Suprapubic skin (tissue), 4 donors: ENCODE measurements at places on chromosomes 11 and 22.

GRCh38 chr11:72618803-72619202 lies 55.4 kb downstream of the PDE2A start:
- H3K27me3 ChIP-seq: peaks cover 25% of the 10 kb centered on the region
- H3K4me1 ChIP-seq: peaks cover 25% of the 10 kb centered on the region
- no peak overlapping the region for H3K4me3 ChIP-seq
- no peak for DNase-seq
- H3K36me3 ChIP-seq: no peaks in the 10 kb centered on the region

DNA sequence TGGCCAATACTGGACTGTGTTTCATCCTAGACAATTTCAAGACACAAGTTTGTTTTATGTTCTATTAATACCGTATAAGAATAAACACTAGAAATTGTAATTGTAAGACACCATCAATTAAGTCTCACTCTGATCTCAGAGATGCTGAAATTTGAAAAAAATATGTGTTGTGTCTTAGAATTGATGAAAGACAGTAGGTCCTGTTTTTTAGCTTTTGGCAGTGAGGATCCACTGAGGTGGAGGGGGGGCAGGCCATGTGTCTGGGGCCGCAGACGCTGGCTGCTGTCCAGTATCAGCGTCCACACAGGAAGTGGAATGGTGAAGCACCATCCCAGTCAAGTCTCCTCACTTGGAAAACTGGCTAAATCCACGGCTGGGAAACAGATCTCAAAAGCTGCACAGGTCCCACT lies 22.5 kb upstream of the ALG8 start:
- DNase-seq: no peak
- no peaks in the 10 kb centered on the region for H3K36me3 ChIP-seq
- no peak overlapping the region for H3K4me3 ChIP-seq
- no peaks in the 10 kb centered on the region for H3K27me3 ChIP-seq
- H3K27ac ChIP-seq: no peak overlapping the region

GRCh38 chr11:123325533-123325932 lies 104.5 kb upstream of the GRAMD1B start:
- H3K36me3 ChIP-seq: no peaks in the 10 kb centered on the region
- no peak overlapping the region for H3K27ac ChIP-seq
- no peak overlapping the region for H3K4me3 ChIP-seq
- H3K4me1 ChIP-seq: no peaks in the 10 kb centered on the region

DNA sequence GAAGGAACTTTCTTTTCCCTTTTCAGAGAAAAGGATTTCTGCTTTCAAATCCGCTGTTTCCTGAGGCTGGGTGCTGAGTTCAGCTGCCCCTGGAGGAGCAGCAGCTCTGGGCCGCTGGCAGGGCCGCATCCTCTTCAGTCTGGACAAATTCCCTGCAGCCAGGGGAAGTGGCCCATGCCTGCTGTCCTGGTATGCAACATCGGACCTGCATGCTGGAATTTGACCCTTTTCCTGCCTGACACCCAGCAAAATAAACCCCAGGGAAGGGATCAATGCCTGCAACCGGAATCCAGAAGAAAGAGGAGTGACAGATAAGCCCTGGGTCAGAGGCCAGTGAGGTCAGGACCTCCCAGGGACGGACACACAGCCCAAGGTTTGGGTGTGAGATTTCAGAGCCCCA lies 54.1 kb upstream of the LINC01488 start:
- peaks cover 4% of the 10 kb centered on the region for H3K4me1 ChIP-seq
- H3K4me3 ChIP-seq: no peak overlapping the region
- no peaks in the 10 kb centered on the region for H3K36me3 ChIP-seq
- H3K27me3 ChIP-seq: no peaks in the 10 kb centered on the region
- no peak overlapping the region for H3K27ac ChIP-seq
- no peak for DNase-seq

- no peak overlapping the region for H3K27ac ChIP-seq
- no peak overlapping the region for H3K4me3 ChIP-seq
- H3K4me1 ChIP-seq: peaks cover 5% of the 10 kb centered on the region
- peaks cover 96% of the 10 kb centered on the region for H3K36me3 ChIP-seq
- no peak for DNase-seq
Observed at GRCh38 chr11:118648291-118648690, 31.2 kb downstream of the TREH start.

- no peak overlapping the region for H3K27ac ChIP-seq
- peaks cover 27% of the 10 kb centered on the region for H3K4me1 ChIP-seq
- no peak overlapping the region for H3K4me3 ChIP-seq
- no peaks in the 10 kb centered on the region for H3K36me3 ChIP-seq
Observed at GRCh38 chr22:24200619-24201212, 19.4 kb downstream of the SUSD2 start.

DNA sequence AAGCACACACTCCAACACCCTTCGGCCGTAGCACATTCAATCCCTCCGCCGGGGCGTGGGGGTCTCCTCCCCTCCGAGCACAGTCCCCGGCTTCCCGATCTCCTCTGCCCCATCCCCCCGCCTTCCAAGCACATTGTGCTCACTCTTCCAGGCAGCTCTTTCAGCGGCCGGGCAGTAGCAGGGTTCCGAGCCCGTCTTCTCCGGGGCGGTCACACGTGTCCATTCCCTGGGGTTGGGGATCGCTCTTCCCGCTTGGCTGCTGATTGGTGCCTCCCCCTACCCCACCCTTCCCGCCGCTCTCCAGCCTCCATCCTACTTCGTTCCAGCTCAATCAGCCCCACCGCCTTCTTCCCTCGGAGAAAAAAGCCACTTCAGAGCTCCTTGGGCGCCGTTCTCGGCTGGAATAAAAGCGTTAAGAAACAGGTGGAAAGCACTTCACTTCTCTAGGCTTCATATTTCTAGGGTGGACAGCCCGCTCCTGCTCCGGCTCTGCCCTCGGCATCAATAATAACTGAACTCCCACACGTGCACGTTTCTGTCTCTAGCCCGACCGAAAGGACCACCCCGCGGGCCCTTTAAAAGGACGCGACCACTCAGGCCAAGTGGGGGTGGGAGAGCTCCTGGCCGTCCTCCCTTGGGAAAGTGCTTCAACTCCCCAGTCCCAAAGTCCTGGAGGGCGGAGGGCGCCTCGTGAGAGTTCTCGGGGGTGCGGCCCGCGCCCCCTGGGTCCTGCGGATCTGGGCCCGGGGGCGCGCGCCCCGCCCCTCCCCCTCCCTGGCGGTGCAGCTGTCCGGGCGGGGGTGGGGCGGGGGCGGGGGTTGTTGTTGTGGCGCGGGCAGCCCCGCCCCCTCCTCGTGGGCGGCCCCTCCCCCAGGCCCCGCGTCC lies 464 bp upstream of the CECR2 start:
- peaks cover 88% of the 10 kb centered on the region for H3K27me3 ChIP-seq
- H3K36me3 ChIP-seq: no peaks in the 10 kb centered on the region
- peaks cover 28% of the 10 kb centered on the region for H3K4me1 ChIP-seq
- DNase-seq: peak; percentile 74
- H3K27ac ChIP-seq: no peak overlapping the region
- H3K4me3 ChIP-seq: peak overlapping the region; percentile 64

GRCh38 chr11:62897311-62897710 lies 16.6 kb downstream of the SLC3A2 start:
- no peaks in the 10 kb centered on the region for H3K36me3 ChIP-seq
- no peak overlapping the region for H3K27ac ChIP-seq

GRCh38 chr11:44008088-44008501 lies 39.7 kb upstream of the ACCSL start:
- H3K36me3 ChIP-seq: no peaks in the 10 kb centered on the region
- H3K27me3 ChIP-seq: peaks cover 2% of the 10 kb centered on the region
- H3K27ac ChIP-seq: no peak overlapping the region
- peaks cover 5% of the 10 kb centered on the region for H3K4me1 ChIP-seq

DNA sequence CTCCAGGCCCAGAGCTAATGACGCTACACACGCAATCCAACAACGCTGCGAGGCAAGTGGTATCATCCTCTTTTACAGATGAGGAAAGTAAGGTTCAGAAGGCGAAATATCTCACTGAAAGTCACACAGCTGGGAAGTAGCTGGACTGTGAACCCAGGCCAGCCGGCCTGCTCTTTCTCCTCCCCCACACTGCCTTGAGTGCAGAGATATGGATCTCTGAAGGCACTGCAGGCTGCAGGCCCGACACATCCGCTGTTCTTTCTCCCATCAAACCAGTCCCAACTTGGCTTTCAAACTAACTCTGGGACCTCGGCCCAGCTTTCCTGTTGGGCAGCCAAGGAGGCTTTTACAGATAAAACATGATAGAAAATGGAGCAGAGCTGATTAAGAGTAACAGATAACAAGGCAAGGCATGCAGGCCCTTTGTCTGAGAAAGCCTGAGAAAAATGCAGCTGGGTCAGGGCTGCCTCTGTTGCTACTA lies 64.0 kb upstream of the PTPRJ start:
- H3K36me3 ChIP-seq: no peaks in the 10 kb centered on the region
- peak overlapping the region; percentile 45 for H3K27ac ChIP-seq
- H3K27me3 ChIP-seq: no peaks in the 10 kb centered on the region

GRCh38 chr11:33384220-33384619 lies 127.0 kb downstream of the HIPK3 start:
- no peak for DNase-seq
- no peak overlapping the region for H3K4me3 ChIP-seq
- H3K27ac ChIP-seq: no peak overlapping the region
- no peaks in the 10 kb centered on the region for H3K36me3 ChIP-seq
- H3K27me3 ChIP-seq: peaks cover 3% of the 10 kb centered on the region

DNA sequence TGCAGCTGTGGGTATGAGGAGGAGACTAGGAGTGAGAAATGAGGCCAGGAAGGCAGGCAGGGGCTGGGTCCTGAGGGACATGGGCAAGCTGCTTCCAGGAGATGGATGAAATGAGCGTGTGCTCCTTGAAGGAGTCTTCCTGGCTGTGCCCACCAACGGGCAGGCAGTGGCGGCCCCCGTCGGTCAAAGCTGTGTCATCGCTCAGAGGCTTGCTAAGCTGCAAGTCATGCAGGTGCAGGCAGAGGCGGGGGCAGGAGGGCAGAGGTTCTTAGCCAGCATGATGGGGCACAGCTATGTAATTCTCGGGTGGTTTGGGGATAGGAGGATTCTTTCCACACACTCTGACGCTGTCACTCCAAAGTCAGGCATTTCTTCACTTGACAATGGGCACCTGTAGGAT lies 12.5 kb upstream of the PEX26 start:
- H3K27me3 ChIP-seq: no peaks in the 10 kb centered on the region
- H3K27ac ChIP-seq: no peak overlapping the region
- H3K4me1 ChIP-seq: peaks cover 12% of the 10 kb centered on the region
- no peak for DNase-seq
- H3K4me3 ChIP-seq: no peak overlapping the region

- H3K4me3 ChIP-seq: no peak overlapping the region
- H3K27ac ChIP-seq: no peak overlapping the region
- no peaks in the 10 kb centered on the region for H3K36me3 ChIP-seq
- no peaks in the 10 kb centered on the region for H3K27me3 ChIP-seq
- no peaks in the 10 kb centered on the region for H3K4me1 ChIP-seq
Observed at GRCh38 chr11:11444027-11444803, 91.2 kb upstream of the CSNK2A3 start.

- H3K4me1 ChIP-seq: peaks cover 3% of the 10 kb centered on the region
- H3K27ac ChIP-seq: no peak overlapping the region
- H3K36me3 ChIP-seq: peaks cover 12% of the 10 kb centered on the region
- H3K27me3 ChIP-seq: no peaks in the 10 kb centered on the region
- no peak for DNase-seq
- H3K4me3 ChIP-seq: no peak overlapping the region
Observed at GRCh38 chr11:125091247-125091876, 20.1 kb downstream of the TMEM218 start.

- H3K27ac ChIP-seq: no peak overlapping the region
- H3K4me1 ChIP-seq: no peaks in the 10 kb centered on the region
Observed at GRCh38 chr11:24253237-24253760, 243.6 kb upstream of the LUZP2 start.

DNA sequence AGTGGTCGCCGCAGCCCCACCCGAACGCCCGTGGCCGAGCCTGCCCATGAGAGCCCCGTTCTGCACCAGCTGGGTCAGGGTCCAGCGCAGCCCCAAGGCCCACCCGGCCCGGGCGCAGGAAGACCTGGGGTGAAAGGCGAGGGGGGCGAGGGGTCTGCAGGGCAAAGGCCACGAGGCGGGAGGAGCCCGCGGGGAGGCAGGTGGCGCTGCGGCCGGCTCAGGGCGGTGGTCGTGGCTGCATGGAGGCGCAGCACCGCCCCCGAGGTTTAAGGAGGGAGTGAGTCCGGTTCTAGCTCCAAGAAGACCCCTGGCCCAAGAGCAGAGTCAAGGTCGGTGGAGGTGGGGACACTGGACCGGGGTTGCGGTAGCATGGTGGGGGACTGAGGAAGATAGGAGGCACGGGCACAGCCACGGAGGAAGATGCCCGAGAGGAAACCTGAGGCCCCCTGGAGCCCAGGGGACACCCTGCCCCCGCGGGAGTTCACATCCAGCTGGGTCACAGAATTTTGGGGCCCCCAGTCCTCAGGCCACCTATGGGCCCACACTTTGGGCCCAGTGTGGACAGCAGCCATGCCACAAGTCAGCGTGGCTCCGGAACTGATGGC lies 514 bp upstream of the HDAC10 start:
- H3K4me3 ChIP-seq: peak overlapping the region; percentile 62
- no peaks in the 10 kb centered on the region for H3K27me3 ChIP-seq

GRCh38 chr22:36966851-36967540 lies 52.3 kb downstream of the TST start:
- H3K27ac ChIP-seq: no peak overlapping the region
- no peaks in the 10 kb centered on the region for H3K36me3 ChIP-seq
- no peak overlapping the region for H3K4me3 ChIP-seq
- DNase-seq: no peak

- H3K4me1 ChIP-seq: peaks cover 11% of the 10 kb centered on the region
- H3K27ac ChIP-seq: no peak overlapping the region
- no peak overlapping the region for H3K4me3 ChIP-seq
- H3K36me3 ChIP-seq: no peaks in the 10 kb centered on the region
- no peak for DNase-seq
Observed at GRCh38 chr11:130737866-130738431, 178.3 kb downstream of the SNX19 start.

GRCh38 chr22:48644108-48644507 lies 1183.6 kb downstream of the BRD1 start:
- no peaks in the 10 kb centered on the region for H3K4me1 ChIP-seq
- no peak for DNase-seq
- H3K27me3 ChIP-seq: no peaks in the 10 kb centered on the region

- no peak overlapping the region for H3K4me3 ChIP-seq
- no peaks in the 10 kb centered on the region for H3K27me3 ChIP-seq
- no peak overlapping the region for H3K27ac ChIP-seq
- no peaks in the 10 kb centered on the region for H3K36me3 ChIP-seq
- H3K4me1 ChIP-seq: no peaks in the 10 kb centered on the region
- no peak for DNase-seq
Observed at GRCh38 chr22:29873943-29874342, 9.0 kb upstream of the MTMR3 start.
